ENCODE measurements at places on chromosomes 5 and 9.
A peak's percentile ranks its signal among the peaks of the same experiment; 100 is the strongest.

DNA sequence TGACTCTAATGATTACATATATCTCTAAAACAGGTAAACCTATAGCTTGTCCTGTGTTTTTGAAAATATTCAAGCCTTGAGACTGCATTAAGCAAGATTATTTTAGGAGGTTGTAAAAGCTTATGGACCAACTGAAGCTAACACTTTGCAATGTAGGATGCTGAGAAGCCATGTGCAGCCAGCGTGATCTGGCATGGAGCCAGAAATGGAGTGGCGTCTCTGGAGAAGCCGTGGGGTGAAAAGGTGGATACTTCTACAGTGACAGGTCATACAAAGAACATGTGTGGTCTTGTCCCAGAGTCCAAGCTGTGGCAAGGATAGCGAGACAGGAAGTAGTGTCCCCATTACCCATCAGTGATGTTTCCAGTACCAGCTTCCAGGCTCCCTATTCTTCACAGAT lies 100.8 kb upstream of the CD180 start:
- DNase-seq = no peak

DNA sequence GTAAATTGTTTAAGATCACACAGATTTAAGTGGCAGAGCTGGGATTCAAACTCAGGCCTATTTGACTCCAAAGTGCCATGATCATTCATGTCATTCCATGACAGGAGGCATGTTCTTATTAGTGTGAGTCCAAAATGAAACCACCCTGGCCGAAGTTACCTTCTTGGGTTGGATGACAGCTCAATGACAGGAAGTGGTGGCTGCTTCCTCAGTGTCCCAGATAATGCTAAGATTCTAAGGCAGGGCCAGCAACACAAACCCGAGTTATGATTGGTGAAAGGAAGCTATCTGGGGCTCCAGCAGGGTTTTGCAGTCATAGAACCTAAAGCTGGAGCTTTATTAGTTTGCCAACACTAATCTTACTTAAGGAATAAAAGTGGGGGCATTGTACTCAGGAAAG lies 340.4 kb downstream of the SLIT3 start:
- DNase-seq = no peak

- no peak for DNase-seq
Observed at GRCh38 chr9:136386018-136386417, 12.5 kb upstream of the CARD9 start.

- no peak for DNase-seq
Observed at GRCh38 chr5:136517755-136518154, 152.4 kb upstream of the TRPC7 start.

DNA sequence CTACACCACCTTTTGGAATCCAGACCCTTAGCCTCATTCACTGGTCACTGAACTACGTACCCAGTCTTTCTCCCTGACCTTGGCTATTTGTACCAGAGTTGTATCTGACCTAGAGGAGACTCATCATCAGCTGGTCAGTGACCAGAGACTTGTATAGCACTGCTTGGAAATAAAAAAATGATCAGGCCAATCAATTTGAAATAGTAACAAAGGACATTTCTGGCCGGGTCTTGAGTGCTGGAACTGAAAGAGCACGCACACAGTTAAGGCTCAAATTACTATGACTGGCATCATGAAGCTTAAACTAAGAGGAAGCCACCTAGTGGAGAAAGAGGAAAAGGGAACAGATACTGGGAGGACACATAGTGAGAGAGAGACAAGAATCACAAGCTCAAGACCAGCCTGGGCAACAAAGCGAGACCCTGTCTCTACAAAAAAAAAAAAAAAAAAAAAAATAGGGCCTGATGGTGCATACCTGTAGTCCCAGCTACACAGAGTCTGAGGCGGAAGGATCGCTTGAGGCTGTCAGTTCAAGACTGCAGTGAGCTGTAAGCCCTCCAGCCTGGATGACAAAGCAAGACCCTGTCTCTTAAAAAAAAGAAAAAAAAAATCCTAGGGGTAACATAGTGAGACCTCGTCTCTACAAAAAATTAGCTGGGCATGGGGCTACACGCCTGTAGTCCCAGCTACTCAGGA lies 12.8 kb upstream of the SRP19 start:
- no peak for DNase-seq

DNA sequence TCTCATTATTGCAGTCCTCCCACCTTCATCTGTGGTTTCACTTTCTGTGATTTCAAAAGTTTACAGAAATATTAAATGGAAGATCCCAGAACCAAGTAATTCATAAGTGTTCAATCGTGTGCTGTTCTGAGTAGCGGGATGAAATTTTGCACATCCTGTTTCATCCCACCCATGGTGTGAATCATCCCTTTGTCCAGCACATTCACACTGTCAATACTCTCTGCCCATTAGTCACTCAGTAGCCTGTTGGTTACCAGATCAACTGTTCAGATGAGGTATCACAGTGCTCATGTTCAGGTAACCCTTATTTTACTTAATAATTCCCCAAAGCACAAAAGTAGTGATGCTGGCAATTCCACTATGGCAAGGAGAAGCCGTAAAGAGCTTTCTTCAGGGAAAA lies 26.8 kb downstream of the FAM81B start:
- DNase-seq = no peak

- DNase-seq = no peak
Observed at GRCh38 chr5:171695804-171696203, 89.8 kb upstream of the SMIM23 start.

GRCh38 chr5:168329302-168329701 lies 37.9 kb downstream of the WWC1 start:
- DNase-seq = no peak

GRCh38 chr5:125044491-125045282 lies 298.2 kb upstream of the ZNF608 start:
- DNase-seq = no peak

DNA sequence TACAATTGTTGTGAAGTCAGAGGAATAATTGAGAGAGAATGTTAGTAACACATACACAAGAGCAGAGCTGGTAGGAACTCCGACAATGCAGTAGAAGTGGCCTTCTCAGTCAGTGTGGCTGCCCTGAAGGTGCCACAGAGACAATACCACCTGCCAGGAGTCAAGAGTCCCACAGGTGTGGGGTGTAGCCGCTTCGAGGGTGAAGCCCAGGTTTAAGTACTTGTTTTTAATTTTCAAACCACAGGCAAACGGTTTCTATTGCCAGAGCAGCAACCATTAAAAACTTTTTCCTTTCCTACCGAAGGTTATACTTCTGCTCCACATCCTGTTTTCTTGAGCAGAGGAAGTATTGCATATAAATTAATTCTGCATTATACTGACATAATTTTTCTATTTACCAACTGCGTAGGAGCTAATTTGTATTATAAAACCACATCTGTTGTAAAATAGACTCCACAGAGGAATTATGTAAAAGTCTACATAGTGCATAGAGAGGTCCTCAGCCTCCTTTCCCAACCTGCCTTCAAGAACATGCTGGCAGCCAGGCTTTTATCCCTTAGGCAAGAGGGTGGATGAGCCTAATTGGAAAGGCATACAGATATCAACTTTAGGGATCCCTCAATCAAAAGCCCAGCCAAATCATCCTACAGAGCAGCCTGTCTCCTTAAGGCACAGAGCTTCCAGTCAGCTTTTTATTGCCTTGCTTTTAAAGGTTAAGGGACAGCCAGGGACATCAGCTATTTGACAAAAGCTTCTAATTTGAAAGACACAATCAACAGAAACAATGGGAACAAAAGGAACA lies 12.9 kb upstream of the ACTBL2 start:
- no peak for DNase-seq

DNA sequence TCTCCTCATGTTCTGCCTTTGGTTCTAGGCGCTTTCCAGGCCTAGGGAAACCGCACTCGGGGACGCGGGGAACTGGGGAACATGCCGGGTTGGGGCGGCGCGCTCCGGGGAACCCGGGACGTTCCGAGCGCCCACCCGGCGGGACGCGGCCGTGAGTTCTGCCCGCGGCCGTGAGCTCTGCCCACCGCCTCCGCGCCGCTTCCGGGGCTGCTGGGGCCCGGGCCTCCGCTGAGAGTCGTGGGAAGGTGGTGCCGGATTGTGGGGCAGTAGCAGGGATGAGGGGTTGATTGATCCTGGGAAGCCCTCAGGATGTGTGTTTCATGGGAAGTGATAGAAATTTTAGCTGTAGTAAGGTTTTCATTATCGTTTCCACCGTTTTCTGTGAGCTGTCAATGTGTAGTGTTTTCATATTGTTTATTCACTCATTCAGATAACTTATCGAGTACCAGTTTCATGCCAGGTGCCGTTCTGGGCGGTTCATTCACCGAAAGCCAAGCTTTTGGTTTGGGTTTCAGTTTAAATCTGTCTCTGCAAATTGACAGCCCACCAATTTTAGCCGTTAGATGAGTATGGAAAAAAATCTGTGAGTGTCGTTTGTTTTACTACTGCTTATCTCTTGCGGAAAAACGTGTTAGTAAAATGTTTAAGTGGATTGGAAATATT lies 657 bp downstream of the MTRR start:
- peak; percentile 58 for DNase-seq

DNA sequence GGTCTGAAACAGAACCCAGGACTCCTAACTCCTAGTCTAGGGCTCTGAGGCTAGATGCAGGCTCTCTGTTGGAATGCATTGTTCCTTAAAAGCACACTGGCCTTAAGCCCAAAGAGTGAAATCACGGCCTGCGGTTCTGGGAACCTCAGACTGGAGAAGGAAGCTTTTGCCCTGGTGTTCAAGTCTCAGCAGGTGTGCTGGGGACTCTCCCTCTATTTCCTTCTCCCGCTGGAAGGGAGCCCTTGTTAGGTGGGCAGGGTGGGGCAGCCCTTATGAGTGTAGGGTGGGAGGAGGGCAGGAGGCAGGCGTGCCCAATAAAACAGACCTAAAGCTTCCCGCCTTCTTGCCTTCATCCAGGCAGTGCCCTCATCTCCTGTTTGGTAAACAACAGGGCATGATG lies 1.8 kb upstream of the PPARGC1B start:
- DNase-seq = no peak

- no peak for DNase-seq
Observed at GRCh38 chr5:55370291-55370925, 62.6 kb downstream of the MTREX start.
